ENCODE measurements at places on chromosomes 6 and 20. TPM values are rescaled to one million over a fixed set of nuclear protein-coding genes. Genes with fewer than 3 reads are reported as not detected.

Gene ACTR5
- 5.9 TPM for total RNA-seq

GRCh38 chr6:135673501-135674309 lies 176.2 kb upstream of the AHI1 start:
- H3K27me3 ChIP-seq, result no peaks in the 10 kb centered on the region
- DNase-seq, result peak; percentile 94
- H3K27ac ChIP-seq, result no peak overlapping the region
- H3K4me1 ChIP-seq, result peaks cover 4% of the 10 kb centered on the region
- H3K4me3 ChIP-seq, result no peak overlapping the region

GRCh38 chr6:7604506-7604905 lies 14.5 kb downstream of the SNRNP48 start:
- no peak for DNase-seq
- no peaks in the 10 kb centered on the region for H3K27me3 ChIP-seq
- peaks cover 14% of the 10 kb centered on the region for H3K36me3 ChIP-seq

GRCh38 chr6:55729665-55730064 lies 145.7 kb downstream of the BMP5 start:
- H3K27ac ChIP-seq, result no peak overlapping the region
- H3K27me3 ChIP-seq, result no peaks in the 10 kb centered on the region
- no peaks in the 10 kb centered on the region for H3K36me3 ChIP-seq
- no peak for DNase-seq
- H3K4me3 ChIP-seq, result no peak overlapping the region
- H3K4me1 ChIP-seq, result no peaks in the 10 kb centered on the region

DNA sequence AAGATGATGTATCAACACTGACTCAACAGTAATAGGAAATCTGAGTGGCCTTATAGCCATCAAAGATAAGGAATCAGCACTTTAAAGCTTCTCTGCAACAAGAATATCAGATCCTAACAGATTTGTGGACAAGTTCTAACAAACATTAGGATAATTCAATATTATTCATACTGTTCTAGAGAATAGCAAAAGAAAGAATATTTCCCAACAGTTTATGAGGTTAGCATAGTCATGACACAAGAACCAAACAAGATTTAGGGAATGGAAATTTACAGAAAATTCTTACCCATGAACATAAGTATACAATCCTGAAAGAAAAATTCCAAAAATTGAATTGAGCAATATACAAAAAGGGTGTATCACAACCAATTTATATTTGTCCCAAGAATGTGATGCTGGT lies 64.3 kb upstream of the BTBD3 start:
- H3K36me3 ChIP-seq, result no peaks in the 10 kb centered on the region
- H3K27ac ChIP-seq, result no peak overlapping the region
- DNase-seq, result no peak
- H3K4me1 ChIP-seq, result peaks cover 8% of the 10 kb centered on the region

DNA sequence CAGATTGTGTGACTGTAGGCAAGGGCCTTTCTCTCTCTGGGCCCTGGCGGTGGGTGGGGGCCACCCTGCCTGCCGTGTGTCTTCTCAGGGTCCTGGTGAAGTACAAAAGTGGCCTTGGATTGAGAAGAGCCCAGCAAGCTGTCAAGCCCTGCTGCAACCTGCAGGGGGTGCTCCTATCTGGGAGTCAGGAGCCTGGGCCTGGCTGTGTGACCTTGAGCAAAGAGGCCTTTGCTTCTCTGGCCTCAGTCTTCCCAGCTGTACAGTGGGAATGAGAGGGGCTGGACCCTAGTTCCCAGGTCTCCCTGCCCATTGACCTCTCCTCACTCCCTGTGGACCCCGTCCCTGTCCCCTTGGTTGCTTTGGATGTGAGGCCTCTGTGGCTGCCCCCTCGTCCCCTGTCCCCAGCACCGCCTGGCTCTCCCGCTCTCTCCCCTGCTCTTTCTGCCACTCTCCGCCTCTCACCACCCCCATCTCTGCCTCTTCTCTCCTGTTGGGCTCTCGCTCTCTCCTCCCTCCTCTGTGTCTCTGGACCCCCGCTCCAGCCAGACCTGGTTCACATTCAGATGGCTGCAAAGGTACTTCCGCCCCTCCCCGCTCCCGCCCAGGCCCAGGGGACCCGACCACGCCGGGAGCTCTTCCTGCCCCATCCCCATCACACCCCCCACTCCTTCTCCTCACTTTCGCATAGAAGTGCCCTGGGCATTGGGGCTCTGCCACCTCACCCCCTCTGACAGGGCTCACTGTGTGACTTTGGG lies 46.7 kb downstream of the SRC start:
- peaks cover 1% of the 10 kb centered on the region for H3K36me3 ChIP-seq
- H3K27me3 ChIP-seq, result no peaks in the 10 kb centered on the region
- no peak overlapping the region for H3K27ac ChIP-seq
- DNase-seq, result no peak

DNA sequence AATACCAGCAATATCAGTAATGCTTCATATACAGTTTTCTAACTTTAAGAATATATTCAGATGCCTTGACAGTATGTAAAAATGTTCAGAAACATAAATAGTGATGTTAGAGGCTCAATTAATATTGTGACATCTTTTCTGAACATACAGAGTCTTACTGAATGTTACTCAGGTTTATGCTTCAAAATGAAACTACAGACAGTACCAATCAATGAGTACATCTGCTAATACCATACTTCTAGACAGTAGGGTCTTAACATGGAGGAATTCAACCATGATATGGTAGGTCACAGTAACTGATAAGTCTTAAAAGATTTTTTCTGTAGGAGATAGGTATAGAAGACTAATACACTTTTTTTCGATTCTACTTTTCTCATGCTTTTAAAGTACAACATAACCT lies 8.3 kb downstream of the GCLC start:
- H3K27ac ChIP-seq, result no peak overlapping the region
- H3K4me1 ChIP-seq, result no peaks in the 10 kb centered on the region
- H3K4me3 ChIP-seq, result no peak overlapping the region
- no peak for DNase-seq
- H3K36me3 ChIP-seq, result no peaks in the 10 kb centered on the region
- no peaks in the 10 kb centered on the region for H3K27me3 ChIP-seq

DNA sequence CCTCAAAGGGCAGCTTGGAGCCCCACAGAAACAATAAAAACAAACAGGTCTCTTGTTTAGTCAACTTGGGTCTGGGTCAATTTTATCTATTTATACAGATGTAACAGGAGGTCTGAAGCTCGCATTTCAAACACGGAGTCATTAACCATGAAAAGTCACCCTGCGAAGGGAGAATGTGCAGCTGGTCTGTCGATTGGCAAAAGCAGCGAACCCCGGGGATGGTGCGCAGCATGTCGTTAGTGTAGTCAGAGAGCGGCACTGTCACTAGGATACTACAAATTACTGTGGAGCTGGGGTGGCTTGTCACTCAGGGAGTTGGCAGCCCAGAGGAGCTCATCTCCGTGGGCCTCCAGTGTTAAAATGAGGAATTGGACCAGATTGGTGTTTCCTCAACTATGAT lies 190.4 kb upstream of the ARG1 start:
- no peak for DNase-seq
- no peak overlapping the region for H3K27ac ChIP-seq
- no peaks in the 10 kb centered on the region for H3K4me1 ChIP-seq
- peaks cover 32% of the 10 kb centered on the region for H3K27me3 ChIP-seq
- no peaks in the 10 kb centered on the region for H3K36me3 ChIP-seq
- no peak overlapping the region for H3K4me3 ChIP-seq

DNA sequence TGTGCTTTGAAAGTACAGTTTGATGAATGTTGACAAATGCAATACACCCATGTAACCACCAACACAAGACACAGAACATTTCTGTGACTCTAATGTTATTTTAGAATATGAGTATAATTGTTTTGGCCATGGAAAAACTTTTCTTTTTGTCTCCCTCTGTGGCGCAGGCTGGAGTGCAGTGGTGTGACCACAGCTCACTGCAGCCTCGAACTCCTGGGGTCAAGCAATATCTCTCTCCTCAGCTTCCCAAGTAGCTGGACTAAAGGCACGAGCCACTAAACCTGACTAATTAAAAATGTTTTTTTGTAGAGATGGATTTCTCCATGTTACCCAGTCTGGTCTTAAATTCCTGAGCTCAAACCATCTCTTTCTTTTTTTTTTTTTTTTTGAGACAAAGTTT lies 20.3 kb upstream of the BCAS4 start:
- H3K36me3 ChIP-seq, result no peaks in the 10 kb centered on the region
- no peak for DNase-seq
- no peaks in the 10 kb centered on the region for H3K27me3 ChIP-seq
- H3K27ac ChIP-seq, result no peak overlapping the region

DNA sequence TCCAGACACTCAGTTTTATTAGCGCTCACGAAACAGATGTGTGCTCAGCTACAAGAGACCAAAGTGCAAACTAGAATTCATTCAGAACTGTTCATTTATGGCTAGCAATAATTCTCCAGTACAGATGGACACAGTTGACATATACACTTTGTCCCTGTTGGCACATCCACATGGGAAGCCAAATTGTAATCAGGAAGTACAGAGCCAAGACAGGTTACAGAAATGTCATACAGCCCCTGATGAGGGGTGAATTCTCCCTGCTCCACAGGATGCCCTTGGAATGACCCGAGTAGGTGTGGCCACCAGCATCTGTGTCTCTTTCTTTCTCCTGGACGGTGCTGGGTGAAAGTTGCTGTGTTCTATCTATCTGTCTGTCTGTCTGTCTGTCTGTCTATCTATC lies 7.6 kb downstream of the DHX35 start:
- DNase-seq, result no peak
- no peaks in the 10 kb centered on the region for H3K27me3 ChIP-seq
- peak overlapping the region; percentile 42 for H3K27ac ChIP-seq
- no peaks in the 10 kb centered on the region for H3K36me3 ChIP-seq

- no peak overlapping the region for H3K27ac ChIP-seq
- peaks cover 16% of the 10 kb centered on the region for H3K36me3 ChIP-seq
- no peaks in the 10 kb centered on the region for H3K27me3 ChIP-seq
- peaks cover 3% of the 10 kb centered on the region for H3K4me1 ChIP-seq
- peak; percentile 40 for DNase-seq
- no peak overlapping the region for H3K4me3 ChIP-seq
These were observed 71.0 kb downstream of the SSR1 start for GRCh38 chr6:7241709-7242645.
